ENCODE measurements at places on chromosomes 16 and 17.

- DNase-seq, result no peak
- H3K27me3 ChIP-seq, result peaks cover 5% of the 10 kb centered on the region
- H3K4me1 ChIP-seq, result peaks cover 11% of the 10 kb centered on the region
- H3K27ac ChIP-seq, result no peak overlapping the region
- H3K4me3 ChIP-seq, result peak overlapping the region; percentile 80
- no peaks in the 10 kb centered on the region for H3K36me3 ChIP-seq
Observed at GRCh38 chr16:50246299-50247122, 19.8 kb upstream of the ADCY7 start.

DNA sequence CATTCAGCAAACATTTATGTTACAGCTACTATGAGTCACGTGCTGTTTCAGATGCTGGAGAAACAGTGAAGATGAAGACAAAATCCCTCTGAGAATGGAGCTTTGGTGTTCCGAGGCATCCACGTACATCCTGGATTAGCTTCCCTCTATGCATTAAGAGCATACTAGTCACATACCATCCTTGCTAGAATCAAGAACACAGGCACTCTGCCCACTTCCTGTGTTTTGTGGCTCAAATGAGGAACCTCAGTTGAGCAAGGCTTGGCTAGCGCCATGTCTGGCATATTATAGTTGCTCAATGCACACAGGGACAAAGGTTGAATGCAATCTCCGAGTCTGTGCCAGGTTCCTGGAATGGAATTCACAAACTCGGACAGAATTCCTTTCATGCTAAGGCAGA lies 297.5 kb downstream of the XYLT1 start:
- H3K4me3 ChIP-seq, result no peak overlapping the region
- no peaks in the 10 kb centered on the region for H3K27me3 ChIP-seq
- H3K4me1 ChIP-seq, result peaks cover 6% of the 10 kb centered on the region
- no peaks in the 10 kb centered on the region for H3K36me3 ChIP-seq
- H3K27ac ChIP-seq, result no peak overlapping the region
- DNase-seq, result no peak

DNA sequence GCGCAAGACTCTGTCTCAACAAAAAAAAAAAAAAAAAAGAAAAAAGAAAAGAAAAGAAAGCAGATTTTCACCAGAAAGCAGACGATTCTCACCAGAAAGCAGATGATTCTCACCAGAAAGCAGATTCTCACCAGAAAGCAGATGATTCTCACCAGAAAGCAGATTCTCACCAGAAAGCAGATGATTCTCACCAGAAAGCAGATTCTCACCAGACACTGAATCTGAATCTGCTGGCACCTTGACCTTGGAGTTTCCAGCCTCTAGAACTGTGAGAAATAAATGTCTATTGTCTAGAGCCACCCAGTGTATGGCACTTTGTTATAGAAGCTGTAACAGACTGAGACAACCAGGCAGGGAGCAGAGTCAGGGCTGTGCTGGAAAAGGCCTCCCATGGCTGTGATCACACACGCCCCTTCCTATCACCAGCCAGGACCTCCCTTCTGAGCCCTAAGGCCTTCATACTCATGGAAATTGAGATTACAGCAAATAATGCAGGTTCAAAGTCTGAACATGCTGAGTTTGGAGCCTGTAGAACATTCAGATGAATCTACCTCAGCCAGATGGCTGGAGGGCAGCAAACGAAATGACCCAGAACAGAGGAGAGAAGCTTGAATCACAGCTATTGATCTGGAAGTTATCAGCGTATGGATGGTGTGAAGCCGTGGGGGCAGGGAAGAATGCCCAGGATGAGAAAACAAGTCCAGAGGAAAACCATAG lies 309.3 kb downstream of the SLC39A11 start:
- DNase-seq, result no peak
- H3K4me1 ChIP-seq, result no peaks in the 10 kb centered on the region
- H3K27me3 ChIP-seq, result no peaks in the 10 kb centered on the region
- no peak overlapping the region for H3K27ac ChIP-seq
- H3K36me3 ChIP-seq, result no peaks in the 10 kb centered on the region

DNA sequence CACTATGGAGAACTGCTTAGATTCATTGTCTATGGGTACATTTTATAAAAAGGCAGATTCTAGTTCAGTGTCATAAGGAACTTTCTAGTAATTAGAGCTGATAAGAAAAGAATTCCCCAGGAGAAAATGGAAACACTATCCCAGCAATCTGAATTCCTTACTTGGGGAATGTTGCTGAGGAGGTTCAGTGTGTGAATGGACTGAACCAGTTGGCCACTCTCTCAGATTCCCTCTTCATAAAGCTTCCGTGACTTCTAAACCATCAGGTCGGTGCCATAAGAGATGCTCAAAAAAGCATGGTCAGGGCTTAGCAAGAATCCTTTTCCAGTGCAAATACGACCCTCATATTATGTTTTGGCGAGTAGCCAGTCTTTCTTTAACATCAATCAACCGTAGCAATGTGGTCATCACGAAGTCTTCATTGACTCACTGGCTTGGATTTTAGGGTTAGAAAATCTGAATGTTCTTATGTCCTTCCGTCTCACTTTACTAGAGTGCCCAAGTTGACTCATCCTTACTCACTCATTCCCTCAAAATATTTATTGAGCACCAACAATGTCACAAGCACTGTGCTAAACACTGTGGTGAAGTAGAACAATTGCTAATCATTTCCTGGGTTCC lies 102.7 kb upstream of the HLF start:
- no peaks in the 10 kb centered on the region for H3K27me3 ChIP-seq
- H3K27ac ChIP-seq, result no peak overlapping the region
- no peak overlapping the region for H3K4me3 ChIP-seq
- peaks cover 16% of the 10 kb centered on the region for H3K36me3 ChIP-seq
- no peak for DNase-seq

DNA sequence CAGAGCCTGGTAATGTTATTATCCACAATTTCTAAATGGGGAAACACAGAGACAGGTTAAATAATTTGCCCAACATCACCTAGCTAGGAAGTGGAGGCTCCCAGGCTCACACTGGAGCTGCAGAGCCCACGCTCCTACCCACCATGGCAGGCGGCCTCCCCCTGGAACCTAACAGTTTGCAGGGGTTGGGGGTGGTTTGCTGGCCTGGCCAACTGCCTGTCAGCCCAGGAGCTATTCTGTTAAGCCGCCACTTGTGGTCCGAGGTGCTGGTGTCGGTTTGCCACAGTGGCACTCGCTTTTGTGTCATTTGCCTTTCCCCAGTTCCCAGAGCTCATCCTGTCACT lies 3.6 kb downstream of the PRCD start:
- no peak for DNase-seq
- peak overlapping the region; percentile 93 for H3K27ac ChIP-seq
- peaks cover 54% of the 10 kb centered on the region for H3K4me1 ChIP-seq
- peaks cover 17% of the 10 kb centered on the region for H3K27me3 ChIP-seq
- no peaks in the 10 kb centered on the region for H3K36me3 ChIP-seq
